ENCODE measurements at places on chromosomes 2 and 18.

- no peak for DNase-seq
Observed at GRCh38 chr2:188890755-188891154, 83.4 kb upstream of the COL3A1 start.

- DNase-seq = no peak
Observed at GRCh38 chr2:217886091-217886490, 116.7 kb downstream of the TNS1 start.

DNA sequence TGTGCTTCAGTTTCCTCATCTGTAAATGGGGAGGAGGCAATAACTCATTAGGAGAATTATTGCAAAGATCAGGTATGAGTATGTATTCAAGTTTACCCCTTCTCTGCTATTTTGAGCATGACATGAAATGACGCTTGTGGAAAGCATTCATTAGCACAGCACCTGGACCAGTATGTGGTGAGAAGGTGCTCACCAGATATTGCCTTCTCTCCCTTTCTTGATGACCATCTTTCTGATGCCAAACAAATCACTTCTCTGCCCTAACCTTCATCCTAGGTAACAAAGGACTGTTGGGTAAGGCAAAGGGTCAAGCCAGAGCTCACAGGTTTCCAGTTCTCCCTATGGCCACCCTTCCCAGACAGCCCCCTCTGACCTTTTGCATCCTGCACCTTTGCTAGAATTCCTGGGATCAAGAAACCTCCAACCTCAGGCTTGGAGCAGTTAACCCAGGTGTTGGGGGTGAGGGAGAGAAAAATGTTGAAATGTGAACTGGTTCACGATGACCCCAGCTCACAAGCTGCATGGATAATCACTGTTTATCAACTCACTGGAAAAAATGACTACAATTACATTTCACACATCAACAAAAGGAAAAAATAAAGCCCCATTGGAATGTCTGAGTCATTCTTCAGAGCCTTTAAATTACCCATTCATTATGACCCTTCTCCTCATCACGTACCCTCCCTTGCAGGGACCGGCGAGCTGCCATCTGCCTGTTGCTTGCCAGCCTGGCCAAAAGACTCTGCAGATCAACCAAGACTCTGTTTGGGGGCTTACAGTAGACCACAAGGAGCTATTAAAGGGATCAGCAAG lies 41.6 kb downstream of the LBH start:
- DNase-seq = no peak

- no peak for DNase-seq
Observed at GRCh38 chr18:7237673-7238272, 6.9 kb downstream of the LRRC30 start.

DNA sequence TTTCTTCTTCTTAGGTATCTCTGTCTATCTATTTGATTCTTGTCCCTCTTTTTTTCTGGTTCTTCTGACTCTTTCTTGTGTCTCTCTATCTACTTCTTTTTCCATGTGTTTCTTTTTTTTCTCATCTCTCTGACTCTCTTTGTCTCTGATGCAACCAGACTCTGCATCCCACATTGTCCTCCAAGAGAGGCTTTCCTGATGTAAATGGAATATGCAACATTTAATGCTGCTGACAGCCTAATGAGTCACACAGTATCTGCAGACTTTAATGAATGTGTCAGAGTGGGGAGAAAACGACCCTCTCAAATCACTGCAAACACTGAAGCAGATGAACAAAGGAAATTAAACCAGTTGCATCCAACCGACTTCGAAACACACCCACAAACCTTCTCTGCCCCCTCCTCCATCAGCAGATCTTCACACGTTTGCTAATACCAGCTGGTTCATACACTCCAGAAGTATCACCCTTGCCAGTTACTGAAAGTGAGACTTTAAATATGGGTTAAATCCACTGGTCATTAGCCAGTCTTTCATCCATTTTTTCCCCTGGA lies 351.5 kb downstream of the TXNL1 start:
- DNase-seq = no peak

GRCh38 chr18:6362559-6363129 lies 52.1 kb downstream of the L3MBTL4 start:
- no peak for DNase-seq

DNA sequence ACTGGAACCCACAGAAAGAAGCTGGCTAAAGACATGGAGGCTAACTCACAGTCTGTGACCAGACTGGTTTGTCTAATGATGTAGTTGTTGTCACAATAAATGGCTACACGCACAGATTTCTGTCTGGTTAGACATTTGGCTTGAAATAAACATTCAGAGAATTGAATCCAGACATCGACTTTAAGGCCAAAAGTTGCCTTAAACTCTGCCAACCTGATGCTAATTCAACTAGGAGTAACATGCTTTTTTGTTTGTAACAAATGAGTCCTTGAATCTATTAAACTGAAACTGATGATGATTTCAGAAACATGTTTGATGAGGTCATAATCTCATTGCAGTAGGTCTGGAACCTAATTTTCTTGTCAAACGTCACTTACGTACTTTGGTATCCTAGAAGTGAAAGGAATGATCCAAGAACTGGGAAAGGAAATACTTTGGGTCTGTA lies 123.8 kb downstream of the ERBB4 start:
- no peak for DNase-seq
